ENCODE measurements at places on chromosomes 6 and 20. TPM values are rescaled to one million over a fixed set of nuclear protein-coding genes. Genes with fewer than 3 reads are reported as not detected.

Gene TGM2
- total RNA-seq, result 20.7 TPM

DNA sequence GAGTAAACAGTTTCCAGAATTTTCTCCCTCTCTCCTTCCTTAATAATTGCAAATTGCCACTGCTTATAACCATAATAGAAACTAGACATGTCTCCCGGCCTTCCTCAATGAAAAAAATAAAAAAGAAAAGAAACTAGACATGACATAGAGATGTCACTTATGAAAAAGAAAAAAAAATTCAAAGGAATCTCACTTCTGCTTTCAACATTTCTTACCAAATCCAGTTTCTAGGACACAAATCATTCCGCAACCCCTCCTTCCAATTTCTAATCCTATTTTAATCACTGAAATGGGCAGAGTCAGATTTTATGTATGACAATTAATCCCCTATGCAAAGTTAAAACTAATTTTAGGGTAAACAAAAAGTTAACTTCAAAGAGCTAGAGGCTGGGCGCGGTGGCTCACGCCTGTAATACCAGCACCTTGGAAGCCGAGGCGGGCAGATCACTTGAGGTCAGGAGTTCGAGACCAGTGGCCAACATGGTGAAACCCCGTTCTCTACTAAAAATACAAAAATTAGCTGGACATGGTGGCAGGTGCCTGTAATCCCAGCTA, 40.1 kb upstream of the EEF1A1 start:
- H3K4me1 ChIP-seq, result no peaks in the 10 kb centered on the region
- no peaks in the 10 kb centered on the region for H3K27me3 ChIP-seq
- no peaks in the 10 kb centered on the region for H3K36me3 ChIP-seq
- H3K4me3 ChIP-seq, result no peak overlapping the region
- no peak overlapping the region for H3K27ac ChIP-seq

DNA sequence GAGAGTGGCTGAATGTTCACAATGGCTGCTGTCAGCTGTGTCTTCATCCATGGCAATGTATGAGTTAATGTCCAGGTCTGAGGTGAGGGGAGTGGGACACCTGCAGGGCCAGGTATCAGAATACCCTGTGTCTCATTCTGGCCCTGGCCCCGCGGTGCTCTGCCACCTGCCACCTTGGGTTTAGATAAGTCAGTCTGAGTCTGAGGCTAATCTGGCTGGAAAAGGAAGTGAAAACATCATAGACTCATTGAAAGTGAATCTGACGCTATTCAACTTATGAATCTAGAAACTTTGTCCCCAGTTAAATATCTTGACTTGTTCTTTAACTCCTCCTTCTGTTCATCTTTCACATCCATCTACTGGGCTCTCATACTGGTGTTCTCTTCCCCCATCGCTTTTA, 267.1 kb upstream of the JAG1 start:
- no peak overlapping the region for H3K27ac ChIP-seq
- no peak for DNase-seq
- no peaks in the 10 kb centered on the region for H3K36me3 ChIP-seq
- H3K4me1 ChIP-seq, result no peaks in the 10 kb centered on the region

Gene MAS1
- total RNA-seq, result not detected

Gene SLC2A10
- 6.4 TPM for total RNA-seq

DNA sequence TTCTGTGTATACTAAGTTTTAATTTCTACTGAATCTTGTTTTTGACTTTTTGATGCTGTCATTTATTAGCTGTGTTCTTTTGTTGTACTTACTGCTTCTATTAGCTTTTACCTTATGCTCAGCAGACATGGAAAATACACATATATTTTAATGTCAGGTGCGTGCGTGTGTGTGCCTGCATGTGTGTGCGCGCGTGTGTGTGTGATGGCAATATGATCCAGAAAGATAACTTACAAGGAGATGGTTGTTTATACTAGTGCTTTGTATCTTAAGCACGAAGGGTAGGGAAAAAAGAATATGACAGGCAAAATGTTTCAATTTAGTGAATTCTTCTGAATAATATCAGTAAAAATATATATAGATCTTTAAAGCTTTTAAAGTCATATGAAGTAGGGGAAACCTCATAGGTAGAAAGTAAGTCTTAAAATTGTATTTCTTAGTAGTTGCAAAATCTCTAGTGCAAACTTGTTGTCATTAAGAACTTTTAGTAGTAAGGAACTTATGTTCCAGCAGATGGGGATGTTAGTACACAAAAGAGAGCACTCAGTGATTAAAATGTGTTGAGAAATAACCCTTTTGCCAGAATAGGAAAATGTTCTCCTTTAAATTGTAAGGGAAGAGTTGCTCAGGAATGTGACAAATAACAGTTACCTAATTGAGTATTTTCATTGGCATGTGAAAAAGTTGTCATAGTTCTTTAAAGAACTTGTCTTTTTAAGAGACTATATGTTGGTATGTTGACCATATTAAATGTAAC, 13.2 kb downstream of the QKI start:
- no peak overlapping the region for H3K4me3 ChIP-seq
- peaks cover 85% of the 10 kb centered on the region for H3K4me1 ChIP-seq
- no peaks in the 10 kb centered on the region for H3K27me3 ChIP-seq
- no peaks in the 10 kb centered on the region for H3K36me3 ChIP-seq
- no peak for DNase-seq
- H3K27ac ChIP-seq, result no peak overlapping the region

Gene RAET1L
- total RNA-seq, result not detected

All from sigmoid colon (tissue), 7 donors.